ENCODE measurements at places on chromosomes 12 and 14.

DNA sequence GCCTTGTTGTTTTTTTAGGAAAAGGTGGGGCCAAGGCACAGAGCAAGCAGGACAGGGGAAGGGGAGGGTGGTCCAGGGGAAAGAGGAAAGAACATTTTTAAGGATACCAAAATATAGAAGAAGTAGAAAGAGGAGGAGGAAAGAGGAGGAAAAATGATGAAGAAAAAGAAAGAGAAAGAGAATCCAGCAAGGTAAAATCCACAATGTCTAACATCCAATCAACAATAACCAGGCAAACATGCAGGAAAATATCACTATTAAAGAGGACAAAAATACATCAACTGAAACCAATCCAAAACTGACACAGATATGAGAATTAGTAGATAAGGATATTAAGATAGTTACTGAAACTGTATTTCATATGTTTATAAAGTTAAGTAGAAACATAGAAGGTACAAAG, 7.0 kb upstream of the TMEM120B start:
- no peak for DNase-seq

DNA sequence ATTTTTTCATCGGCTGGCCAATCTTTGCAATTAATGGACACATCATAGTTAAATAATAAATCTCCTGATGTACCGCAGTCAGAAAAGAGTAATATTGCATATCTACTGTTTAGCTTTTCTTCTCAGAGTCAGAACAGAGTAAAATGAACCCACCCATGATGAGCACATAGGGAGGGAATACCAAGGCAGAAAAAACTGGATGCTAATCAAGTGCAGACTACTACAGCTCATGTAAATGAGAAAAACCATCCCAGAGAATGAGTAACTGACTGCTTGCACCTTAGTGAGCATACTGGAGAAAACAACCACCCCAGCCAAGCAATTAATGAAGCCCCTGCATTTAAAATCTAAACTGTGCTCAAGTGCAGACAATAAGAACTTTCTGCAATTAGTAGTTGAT, 483.7 kb downstream of the MDGA2 start:
- no peak for DNase-seq

DNA sequence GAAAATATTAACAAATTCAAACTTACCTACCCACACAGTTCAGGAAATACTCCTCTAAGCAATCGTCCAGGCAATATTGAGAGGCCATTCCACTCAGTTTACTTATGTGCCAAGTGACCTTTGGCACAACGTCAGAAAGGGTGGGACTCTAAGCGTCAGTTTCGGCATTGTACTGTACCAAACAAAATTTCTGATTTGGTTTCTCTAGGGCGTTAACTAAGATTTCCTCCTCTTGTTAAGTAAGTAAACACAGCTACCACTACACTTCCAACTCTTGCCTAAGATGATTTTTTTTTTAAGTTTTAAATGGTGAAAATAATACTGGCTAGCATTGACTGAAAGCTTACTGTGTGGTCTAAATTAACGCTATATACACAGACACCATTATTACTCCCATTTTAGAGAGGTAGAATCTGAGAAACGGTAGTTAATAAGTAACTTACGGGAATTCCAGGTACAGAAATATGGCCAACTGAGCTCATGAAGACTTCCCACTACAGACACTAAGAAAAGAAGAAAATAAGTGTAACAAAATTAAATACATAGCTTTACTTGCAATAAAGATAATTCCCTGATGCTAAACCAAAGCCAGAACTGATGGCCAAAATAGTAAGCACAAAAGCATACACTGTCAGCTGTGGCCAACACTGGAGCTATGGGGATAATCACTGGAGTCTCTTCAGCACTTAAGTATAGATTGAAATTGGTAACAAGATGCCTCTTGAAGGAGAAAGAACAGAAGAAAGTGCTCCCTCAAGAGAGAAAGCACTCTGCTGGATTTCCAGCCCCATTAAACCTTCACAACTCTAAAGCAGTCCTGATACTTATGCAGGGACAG, 76.1 kb downstream of the EPS8 start:
- DNase-seq = no peak

DNA sequence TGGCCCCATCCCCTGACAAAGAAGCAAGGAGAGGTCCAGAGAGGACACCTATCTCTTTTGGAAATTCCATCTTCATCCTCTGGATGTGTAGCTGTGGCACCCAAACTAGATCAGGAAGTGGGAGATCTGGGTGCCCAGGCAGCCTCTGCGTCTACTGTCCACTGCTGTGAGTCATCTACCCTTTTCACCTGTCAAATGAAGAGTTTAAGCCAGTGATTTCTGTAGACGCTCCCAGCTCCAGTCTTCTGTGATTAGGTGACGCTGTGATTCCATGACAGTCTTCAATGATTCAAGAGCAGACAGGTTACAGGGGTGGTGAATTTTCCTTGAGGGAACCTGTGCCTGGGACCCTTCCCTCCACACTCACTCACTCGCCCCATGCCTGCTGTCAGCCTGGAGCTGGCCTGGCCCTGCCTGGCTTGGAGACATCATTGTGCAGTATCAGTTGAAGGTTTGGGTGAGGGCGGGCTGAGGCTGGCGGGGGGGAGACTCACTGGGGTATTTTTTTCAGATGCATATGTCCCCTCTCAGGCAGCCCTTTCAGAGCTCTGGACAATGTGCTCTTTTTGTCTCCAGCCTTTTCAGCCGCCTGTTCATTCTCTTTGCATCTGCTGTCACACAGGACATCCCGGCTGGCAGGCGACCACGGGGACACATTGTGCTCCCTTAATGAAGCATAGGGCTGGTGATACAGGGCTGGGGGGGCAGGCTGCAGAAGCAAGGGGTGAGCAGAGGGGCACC, 56.8 kb upstream of the PARP11 start:
- no peak for DNase-seq

DNA sequence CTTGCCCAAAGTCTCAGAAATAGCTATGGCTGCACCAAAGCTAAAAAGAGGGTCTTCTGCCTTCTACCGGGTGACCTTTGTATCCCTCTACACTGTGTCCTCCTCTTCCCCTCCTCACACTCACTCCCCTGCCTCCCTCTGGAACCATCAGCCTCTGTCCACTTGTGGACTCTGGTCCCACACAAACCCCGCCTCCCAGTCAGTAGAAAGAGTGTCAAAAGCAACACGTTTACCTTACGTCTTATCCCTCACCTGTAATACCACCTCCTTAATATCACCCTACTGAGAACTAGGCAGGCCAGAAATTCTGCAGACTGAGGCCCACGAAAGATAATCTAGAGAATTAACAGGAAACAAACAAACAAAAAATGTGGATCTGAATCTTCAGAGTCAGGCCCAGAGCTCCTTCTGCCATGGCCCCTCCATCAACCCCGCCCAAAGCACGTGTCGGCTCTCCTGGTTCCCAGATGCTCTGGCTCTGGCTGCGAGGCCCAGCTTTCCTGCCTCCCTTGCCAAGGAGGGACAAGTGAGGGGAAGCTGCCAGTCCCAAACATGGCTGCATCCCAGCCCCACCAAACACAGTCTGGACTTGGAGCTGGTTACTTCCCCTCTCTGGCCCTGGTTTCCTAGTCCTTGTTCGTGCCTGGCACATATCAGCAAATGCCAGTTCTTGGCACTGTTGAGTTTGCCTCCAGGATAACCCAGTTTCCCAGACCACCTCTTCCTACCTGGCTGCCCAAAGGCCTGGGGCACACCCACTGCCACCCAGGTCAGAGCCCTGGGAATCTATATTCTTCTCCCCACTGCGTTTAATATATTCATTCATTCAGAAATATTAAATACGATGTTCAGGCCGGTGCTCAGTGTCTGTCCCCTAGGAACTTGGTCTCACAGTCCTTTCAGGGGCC, 2.7 kb downstream of the ACTN1 start:
- DNase-seq = peak; percentile 30

- DNase-seq = no peak
Observed at GRCh38 chr12:5047094-5047493, 3.4 kb downstream of the KCNA5 start.

- DNase-seq = no peak
Observed at GRCh38 chr12:90233168-90234100, 524.8 kb upstream of the ATP2B1 start.

GRCh38 chr12:128047266-128048060, 219.5 kb upstream of the TMEM132C start:
- DNase-seq = no peak
